ENCODE measurements at places on chromosomes 11 and 22.

DNA sequence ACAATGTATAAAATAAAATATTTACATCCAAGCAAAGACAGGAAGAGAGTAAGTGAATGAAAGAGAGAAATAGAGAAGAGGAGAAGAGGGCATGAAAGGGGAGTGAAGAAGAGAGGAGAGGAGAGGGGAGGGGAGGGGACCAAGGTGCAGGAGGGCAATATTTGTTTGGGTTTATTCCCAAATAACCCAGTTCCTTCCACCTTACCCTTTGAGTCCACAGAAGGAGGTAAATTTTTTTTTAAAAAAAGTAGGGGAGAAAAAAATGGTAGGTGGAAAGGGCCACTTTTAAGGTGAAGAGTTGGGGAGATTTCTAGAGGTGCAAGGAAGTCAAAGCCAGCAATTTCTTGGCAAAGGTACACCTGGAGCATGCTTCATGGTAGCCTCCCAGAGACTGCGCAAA, 2.1 kb upstream of the OR5AN1 start:
- DNase-seq, result no peak

DNA sequence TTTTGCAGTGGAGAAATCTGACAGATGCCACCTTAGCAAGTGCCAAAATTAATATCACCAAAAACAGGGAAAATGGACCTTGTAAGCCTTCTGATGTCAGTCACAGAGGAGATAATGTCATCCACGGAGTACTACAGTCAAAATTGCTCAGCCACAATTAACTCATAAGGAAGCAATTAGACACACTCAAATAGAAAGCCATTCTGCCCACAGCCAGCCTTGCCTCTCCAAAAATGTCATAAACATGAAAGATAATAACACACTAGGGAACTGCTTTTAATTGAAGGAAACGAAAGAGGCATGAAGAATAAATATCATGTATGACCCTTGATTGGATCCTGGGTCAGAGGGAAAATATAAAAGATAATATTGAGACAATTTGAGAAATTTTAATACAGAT, 505.6 kb upstream of the API5 start:
- DNase-seq, result no peak

DNA sequence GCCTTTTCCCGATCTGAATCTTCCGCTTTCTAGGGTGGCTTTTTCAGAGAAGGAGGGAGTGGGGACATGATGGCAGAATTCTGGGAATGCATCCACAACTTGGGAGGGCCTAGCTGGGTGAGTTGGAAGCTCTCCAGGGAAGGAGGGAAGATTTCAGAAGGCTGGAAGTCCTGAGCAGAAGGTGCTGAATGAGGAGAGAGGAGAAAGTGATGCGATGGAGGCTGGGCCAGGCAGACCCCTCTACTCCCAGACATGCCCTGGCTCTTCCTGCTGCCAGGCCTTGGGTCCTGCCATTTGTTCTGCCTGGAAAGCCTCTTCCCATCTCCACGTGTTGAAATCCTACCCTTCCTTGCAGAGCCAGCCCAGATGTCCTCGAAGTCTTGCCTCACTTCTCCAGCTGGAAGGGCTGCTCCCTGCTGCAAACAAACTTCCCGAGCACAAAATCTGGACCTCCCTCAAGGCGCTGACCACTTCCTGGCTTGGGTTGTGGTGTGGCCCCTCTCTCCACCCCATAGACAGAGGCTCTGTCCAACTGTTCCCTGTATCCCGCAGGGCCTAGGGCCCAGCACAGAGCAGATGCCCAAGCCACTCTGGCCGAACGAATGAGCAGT, 16.8 kb downstream of the LRRC32 start:
- DNase-seq, result no peak

DNA sequence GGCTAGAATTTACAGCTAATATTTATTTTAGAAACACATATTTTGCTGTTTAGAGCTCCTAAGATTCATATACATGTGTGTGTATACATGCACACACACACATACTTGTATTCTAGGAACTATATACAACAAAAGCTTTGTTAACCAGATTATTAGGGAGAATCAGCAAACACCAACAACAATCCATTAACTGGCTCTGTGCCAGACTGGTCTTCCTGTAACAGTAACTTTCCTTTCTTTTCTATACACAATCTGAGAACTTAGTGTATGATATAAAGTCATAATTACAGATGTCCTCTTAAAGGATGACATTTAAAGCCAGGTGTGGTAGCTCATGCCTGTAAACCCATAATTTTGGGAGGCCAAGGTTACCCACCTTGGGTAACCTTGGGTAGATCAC, 49.5 kb upstream of the CLNS1A start:
- no peak for DNase-seq

GRCh38 chr11:125949271-125950177, 3.7 kb downstream of the VSIG10L2 start:
- no peak for DNase-seq
